Stimulated activated CD4-positive, alpha-beta T cell treated with anti-CD3 and anti-CD28 coated beads, Interleukin-4, amount 100 ng/mL, for 24 hours (primary cell): ENCODE measurements at places on chromosomes 3 and 15.
A peak's percentile ranks its signal among the peaks of the same experiment; 100 is the strongest.

- DNase-seq = no peak
Measured at GRCh38 chr15:48537271-48538113, 108.0 kb downstream of the FBN1 start.

DNA sequence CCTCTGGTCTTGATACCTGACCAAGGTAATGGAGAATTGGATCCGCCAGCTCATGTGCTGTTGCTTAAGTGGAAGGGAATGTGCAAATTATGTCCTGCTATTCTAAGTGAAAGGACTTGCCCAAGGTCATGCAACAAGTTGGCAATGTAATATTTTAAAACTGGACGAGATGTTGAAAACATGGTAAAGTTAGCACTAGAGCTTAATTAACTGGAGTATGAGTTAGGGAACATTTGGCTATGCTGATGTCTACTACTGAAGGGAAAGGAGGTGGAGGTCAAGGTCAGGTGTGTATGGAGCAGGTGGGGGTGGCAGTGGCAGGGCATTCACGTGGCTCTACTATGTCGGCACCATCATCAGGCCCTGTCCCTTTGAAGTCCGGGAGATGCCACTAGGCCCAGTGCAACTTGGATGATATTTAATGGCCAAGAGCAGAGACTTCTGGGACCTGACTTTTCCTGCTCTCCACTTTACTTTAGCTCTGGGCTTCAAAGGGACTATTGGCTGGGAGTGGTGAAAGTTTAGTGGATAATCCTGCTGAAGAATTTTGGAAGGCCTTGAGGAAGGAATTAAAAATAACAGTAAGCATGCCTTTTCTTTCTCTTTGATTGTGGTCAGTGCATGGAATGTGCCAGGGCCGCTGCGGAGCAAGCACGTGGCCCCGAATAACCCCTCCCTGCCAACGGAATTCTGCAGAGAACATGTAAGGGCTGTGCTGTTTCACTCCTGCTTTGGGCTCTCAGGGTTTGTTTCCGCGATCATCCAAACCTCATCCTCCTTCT lies 14.9 kb downstream of the SMAD3 start:
- no peak for DNase-seq

- DNase-seq = peak; percentile 19
Measured at GRCh38 chr15:66940368-66940767, 125.0 kb upstream of the SMAD3 start.

- DNase-seq = no peak
Measured at GRCh38 chr3:119173325-119173724, at the start of gene UPK1B. Gene UPK1B, plus strand, starts transcription at chr3:119173598. Its CDS starts 13,144 bp downstream, at chr3:119186742.

DNA sequence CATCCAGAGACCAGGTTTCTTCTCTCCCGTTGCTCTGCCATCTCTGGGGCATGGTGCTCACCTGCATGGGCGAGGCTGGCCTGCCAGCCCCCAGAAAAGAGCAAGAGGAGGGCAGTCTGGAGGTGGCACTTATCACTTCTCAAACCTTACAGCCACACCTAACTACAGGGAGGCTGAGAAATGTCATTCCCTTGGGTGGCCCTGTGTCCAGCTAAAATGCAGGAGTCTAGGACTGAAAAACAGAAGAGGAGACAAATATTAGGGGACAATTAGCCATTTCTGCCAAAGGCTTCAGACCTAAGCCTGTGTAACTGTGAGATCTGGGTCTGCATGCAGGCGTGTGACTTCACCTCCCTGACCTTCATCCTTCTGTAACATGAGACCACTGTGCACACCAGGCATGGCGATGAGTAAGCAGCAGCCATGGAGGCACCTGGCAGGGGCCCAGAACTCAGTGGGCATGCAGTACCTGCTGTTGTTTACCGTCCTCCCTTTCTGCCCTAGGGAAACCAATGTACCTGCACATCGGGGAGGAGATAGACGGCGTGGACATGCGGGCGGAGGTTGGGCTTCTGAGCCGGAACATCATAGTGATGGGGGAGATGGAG lies 83.4 kb downstream of the MESD start:
- no peak for DNase-seq

GRCh38 chr3:117736846-117737245 lies 1027.3 kb downstream of the TUSC7 start:
- DNase-seq = no peak

DNA sequence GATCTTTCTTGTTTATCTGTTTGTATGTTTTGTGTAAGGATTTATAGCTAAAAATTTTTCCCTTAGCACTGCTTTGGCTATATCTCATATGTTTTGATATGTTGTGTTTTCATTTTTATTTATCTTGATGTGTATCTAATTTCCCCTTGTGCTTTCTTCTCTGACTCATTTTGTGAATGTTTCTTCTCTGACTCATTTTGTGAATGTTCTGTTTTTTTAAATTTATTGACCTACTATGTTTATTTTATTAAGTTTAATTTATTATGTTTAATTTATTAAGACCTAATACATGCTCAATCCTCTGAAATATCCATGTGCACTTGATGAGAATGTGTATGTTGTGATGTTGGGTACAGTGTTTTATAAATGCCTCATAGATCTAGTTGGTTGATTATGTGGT lies 793.5 kb upstream of the CADM2 start:
- DNase-seq = no peak

GRCh38 chr3:33061782-33062181 lies 35.2 kb downstream of the GLB1 start:
- peak; percentile 60 for DNase-seq

- no peak for DNase-seq
Measured at GRCh38 chr3:195385526-195385925, 57.3 kb downstream of the ACAP2 start.

GRCh38 chr3:16061491-16061890 lies 113.0 kb upstream of the GALNT15 start:
- no peak for DNase-seq

DNA sequence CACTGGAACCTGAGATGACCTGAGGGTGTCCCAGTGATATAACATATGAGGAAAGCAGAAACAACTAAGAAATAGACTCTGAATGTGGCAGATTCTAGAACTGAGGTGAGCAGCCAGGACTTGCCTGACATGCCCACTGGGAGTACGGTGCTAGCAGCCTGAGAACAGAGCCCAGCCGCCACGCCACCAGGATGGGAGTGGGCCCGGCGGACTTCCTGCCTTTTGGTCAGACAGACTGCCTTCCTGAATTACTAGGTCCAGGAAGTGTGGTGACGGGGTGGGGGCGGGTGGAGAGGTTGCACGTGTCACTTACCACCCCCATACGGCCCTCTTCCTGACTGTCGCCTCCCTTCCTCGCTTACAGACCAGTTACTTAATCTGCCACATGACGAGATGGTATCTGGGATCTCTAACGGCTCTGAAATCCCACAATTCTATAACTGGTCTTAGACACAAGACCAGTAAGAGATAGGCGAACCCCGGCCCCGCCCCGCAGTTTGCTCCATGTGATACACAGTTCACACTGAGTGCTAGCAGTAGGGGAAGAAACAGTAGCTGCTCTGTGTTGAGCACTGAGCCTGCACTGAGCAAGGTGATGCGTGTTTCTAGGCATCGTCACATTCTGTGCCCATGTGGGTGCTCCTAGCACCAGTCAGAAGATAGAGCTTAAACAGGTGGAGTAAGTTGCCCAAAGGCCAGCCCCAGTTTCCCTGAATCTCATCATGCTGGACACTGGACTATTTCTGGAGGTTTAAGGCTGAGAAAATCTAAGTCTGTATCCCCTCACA lies 95.7 kb downstream of the CPN2 start:
- peak; percentile 48 for DNase-seq

GRCh38 chr15:70030851-70031250 lies 66.9 kb downstream of the TLE3 start:
- no peak for DNase-seq

GRCh38 chr3:165133188-165133899 lies 55.0 kb upstream of the SI start:
- no peak for DNase-seq

DNA sequence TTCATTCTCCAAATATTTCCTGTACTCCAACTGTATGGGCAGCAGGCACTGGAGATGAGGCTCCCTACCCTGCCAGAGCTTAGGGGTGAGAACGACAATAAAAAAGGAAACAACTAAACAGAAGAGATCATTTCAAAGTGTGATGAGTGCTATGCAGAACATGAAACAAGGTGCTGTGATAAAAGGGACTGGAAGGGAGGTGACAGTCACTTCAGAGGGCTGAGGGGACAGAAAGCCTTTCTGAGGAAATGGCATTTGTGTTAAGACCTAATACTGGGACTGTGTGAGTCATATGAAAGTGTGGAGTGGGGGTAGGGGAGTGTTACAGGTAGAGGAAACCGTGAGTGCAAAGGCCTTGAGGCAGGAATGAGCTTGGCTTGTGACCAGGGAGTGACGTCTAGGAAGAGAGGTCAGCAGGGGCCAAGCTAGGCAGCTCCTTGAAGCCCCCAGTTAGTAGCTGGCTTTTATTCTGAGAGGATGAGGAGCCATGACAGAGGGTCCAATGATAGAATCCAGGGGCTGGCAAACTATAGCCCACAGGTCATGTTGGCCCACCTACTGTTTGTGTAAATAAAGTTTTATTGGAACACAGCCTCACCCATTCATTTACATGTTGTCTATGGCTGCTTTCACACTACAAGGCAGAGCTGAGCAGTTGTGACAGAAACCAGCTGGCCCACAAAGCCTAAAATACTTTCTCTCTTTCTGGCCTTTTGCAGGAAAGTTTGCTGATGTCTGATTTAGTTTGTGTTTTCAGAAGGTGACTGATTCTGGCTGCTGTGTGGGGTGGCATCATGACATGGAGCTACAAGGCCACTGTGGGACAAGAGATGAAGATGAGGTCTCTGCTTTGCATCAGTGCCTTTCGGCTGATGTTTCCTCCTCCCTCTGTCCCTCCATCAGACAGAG lies 56.6 kb downstream of the LSM3 start:
- DNase-seq = no peak

- DNase-seq = no peak
Measured at GRCh38 chr3:882533-882932, 210.3 kb upstream of the CNTN6 start.

DNA sequence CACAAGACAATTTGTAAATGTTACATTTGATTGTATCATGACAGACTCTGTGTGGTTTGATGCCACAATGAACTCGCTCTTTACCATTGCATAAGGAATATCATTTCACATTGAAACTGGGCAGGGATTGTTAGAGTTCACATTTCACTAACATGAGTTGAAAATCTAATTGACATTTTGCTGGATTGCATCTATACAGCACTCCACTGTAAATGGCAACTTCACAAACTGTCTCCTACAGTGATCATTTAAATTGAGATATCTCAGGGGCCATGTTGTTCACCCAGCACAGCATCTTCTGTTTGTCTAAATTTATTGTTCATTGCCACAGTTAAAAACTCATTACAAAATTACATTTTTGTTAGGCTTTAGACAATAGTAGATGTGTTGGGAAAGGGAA lies 499.4 kb downstream of the GBE1 start:
- DNase-seq = no peak

DNA sequence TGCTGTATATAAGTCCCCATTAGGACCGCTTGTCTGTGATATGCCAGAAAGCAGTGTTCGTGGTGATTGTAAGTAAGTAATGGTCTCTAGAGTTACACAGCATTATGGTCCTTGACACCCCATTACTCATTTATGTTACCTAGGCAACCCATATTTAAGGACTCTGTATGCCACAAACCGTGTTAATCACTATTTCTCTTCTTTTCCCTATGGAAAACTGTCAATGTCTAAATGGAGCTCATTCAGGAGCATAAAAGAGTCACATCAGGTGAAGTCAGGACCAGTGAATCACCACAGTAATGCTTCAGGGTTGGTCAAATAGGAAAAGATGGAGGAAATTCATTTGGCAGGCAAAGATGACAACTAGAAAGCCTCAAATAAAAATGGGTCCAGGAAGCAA lies 146.6 kb upstream of the PEX5L start:
- DNase-seq = no peak

DNA sequence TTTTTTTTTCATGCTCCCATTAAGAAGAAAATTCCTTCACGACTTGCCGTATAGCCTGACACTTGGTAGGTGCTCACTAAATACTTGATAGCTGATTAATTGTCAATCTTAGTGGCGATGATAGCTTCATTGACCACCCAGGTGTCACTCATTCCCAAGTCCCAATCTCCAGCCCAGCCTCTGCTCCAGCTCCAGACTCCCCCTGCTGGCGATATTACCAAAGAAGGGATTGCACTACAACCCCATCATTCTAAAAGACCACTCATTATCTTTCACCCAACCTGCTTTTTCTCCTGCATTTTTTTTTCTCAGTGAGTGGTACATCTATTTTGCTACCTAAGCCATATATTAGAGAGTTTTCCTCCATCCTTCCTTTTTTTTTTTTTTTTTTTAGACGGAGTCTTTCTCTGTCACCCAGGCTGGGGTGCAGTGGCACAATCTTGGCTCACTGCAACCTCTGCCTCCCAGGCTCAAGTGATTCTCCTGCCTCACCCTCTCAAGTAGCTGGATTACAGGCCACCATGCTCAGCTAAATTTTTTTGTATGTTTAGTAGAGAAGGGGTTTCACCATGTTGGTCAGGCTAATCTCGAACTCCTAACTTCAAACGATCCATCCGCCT lies 19.5 kb upstream of the COMMD2 start:
- DNase-seq = peak; percentile 49

DNA sequence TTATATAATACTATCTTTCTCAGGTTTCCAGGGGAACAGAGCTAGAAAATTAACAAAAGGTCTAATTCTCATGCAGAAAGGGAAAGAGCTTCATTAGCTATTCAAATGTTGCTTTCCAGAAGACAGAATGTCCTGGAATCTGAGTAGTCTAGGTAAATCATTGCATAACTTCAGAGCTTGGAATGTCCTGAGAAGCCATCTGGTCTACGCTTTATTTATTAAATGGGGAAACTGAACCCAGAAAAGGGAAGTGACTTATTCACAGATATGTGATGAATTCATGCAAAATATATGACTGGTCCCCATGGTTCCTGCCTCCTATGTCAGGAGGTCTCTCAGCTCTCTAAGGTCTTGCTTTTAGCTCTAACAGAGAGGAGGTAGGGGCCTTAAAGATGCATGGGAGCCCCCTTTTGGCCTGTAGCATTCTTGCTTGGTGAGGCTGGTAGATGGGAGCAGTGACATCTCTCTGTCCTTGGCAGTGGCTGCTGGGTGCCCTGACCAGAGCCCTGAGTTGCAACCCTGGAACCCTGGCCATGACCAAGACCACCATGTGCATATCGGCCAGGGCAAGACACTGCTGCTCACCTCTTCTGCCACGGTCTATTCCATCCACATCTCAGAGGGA lies 99.2 kb downstream of the CEMIP start:
- DNase-seq = no peak

DNA sequence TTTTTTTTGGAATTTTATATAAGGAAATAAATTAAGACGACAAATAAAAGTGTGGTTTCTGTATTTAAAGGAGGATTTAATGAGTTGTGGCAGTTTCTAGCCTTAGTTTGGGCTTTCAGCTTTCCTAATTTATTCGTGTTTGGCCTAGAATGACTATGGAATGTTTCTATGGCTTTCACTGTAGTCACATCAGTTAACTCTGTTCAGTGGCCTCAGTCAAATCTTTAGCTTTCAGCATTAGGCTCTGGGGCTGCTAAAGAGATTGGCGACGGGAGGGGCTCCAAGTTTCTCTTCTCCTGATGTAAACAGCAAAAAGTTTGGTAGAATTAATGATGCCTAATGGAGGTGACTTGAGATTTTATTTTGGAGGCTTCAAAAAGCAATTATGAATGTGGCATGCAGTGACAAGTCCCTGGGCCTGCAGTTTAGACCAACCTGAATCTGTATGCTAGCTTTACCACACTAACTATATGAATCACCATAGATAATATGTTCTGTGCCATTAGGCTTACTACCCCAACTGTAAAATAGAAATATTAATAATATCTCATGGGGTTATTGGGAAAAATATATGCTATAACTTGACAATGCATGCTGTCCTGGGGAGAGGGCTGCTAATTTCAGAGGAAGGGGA lies 47.1 kb upstream of the ADGRG7 start:
- no peak for DNase-seq
